ENCODE measurements at places on chromosomes 6 and 20.

GRCh38 chr6:97978855-97979271 is 695.8 kb upstream of the MMS22L start:
- DNase-seq = no peak

DNA sequence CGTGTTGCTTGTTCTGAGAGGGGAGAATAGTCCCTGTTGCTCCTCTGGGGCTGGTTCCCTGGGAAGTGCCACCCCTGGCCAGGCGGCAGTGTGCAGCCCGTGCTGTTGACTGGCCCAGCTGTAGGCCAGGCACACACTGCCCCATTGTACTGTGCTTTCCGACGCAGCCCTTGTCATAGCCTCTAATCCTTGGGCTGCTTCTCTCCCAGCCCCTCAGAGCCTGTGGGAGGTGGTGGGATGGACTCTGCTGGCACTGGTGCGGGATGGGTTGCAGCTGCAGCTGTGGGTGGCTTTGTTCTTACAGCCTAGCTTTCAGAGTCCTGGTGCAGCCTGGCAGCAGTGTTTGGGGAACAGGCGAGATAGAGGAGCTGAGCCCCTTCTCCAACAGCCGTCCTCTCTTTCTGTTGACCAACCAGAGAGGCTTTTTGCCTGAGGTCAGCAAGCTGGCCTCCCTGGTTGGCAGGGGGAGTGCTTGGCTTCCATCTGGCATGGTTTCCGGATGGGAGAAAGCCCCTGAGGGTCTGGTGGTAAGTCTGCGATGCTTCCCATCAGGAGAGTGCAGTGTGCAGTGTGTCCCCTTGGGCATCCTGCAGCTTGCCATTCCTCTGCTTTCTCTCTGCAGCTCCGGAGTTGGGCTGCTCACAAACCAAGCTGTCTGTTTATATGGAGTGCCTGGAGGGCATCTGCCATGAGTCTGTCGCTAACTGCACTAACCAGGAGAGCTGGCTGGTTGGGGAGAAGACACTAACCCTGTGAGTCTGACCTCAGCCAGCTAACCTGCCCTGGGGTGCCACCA is 12.1 kb downstream of the TJAP1 start:
- no peak for DNase-seq

DNA sequence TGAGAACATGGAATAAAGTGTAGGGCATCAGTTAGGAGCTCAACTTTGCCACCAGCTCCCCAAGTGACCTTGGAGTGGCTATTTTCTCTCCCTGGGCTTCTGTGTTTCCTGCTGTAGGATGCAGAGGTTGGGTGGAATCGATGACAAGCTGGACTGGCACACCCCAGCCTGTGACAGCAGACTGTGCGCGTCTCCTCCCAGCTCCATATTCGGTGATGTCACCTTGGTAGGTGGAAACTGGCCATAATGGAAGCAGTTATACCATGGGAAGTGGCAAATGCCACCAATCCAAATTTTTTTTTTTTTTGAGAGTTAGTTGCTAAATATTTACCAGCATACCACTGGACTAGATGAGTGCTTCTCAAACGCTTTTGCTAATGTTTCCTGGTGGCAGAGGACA is 85.2 kb downstream of the BANF2 start:
- no peak for DNase-seq

- no peak for DNase-seq
These were observed 137.9 kb downstream of the DLL1 start for GRCh38 chr6:170152989-170153388.

- DNase-seq = no peak
These were observed 28.7 kb upstream of the PI16 start for GRCh38 chr6:36925809-36926208.

All from activated naive CD8-positive, alpha-beta T cell treated with anti-CD3 and anti-CD28 coated beads, Interleukin-2, amount 50 U/mL, for 16 hours (primary cell).